ENCODE measurements at places on chromosomes 1 and 21. TPM values are rescaled to one million over a fixed set of nuclear protein-coding genes. Genes with fewer than 3 reads are reported as not detected.

The RAB7B gene
- polyA plus RNA-seq = 5.5 TPM

The DYNLT4 gene
- 0.74 TPM for polyA plus RNA-seq

The IVL gene
- 0.40 TPM for polyA plus RNA-seq

The HEYL gene
- 16.6 TPM for polyA plus RNA-seq

The ISG15 gene
- 83.5 TPM for polyA plus RNA-seq

The AMY2A gene
- 0.37 TPM for polyA plus RNA-seq
